LoVo (cell line): ENCODE measurements at places on chromosomes 4 and X.
A peak's percentile ranks its signal among the peaks of the same experiment; 100 is the strongest.

DNA sequence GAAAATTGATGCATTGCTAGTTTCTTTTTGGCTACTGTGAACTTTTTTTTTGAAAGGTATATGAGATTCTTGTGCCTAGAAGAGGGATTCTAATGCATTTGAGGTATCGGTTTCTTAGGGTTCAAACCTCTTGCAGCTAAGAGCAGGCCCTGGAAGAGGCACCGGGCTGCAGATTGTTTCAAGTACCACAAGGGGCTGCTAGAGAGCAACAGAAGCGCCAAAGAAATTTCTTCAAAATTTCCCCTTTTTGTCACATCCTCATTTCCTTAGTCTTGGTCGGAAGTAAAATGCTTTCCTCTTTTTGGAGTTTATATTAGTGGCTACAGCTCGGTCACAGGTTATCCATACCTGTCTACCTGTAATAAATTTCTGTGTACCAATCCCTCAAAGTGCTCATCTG, 89.8 kb downstream of the PDGFRA start:
- DNase-seq: peak; percentile 32

DNA sequence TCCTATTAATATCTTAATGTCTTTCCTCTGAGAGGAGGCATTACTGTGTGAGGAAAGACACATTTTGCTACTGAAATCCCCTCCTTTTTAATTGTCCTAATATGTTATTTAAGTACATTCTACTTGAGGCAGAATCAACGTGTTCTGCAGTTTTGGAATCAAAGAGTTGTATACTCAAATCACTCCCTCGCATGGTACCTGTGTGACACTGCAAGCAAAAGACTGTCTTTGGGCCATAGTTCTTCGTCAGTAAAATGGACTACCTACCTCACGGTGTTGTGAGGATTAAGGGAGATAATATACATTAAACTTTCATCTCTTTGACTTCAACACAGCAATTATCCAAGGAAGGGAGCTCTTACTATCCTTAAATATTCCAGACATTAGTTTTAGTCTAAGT, 61.5 kb downstream of the TIGD2 start:
- no peak for DNase-seq

GRCh38 chr4:1096841-1097240, 16.5 kb downstream of the RNF212 start:
- no peak for DNase-seq

- no peak for DNase-seq
These were observed 593.8 kb upstream of the DIPK2B start for GRCh38 chrX:45794323-45794994.

DNA sequence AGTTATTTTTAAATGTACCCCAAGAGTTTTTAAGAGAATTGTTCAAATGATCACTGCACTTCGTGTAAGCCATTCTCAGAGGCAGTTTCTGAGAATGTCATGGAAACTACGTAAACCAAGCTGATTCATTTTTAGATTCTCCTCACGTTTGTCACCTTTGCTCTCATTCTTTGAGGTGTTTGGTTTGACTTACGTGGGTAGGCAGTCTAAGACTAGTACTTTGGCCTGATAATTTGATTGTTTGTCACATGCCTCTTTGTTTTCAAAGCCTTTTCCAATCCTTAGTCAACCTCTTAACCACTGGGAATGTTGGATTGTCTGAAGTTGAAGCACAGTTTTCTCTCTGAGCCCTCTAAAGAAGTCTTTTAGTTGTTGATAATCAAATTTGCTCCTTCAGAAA, 10.5 kb downstream of the SEPTIN11 start:
- no peak for DNase-seq

DNA sequence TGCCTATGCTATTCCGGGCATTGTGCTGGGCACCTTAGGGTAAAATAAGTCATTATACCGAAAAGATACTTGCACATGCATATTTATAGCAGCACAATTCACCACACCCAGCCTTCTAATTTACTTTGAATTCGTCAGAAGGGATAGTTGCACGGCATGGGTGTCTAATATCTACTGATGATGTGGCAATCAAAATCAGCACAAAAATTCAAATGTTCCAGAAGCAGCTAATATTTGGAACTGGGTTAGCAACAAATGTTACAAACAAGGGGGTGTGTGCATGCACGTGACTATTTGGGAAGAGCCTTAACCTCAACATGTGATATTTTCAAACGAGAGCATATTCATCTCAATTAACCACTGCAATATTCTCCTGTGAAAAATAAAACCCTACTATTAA, 79.7 kb upstream of the PRSS48 start:
- no peak for DNase-seq

- DNase-seq: peak; percentile 23
These were observed at the start of gene ODAPH for GRCh38 chr4:75555294-75556164. Gene ODAPH, plus strand, starts transcription at chr4:75556066. Its CDS starts 17 bp downstream, at chr4:75556083.

- no peak for DNase-seq
These were observed 568 bp upstream of the CASP6 start for GRCh38 chr4:109703664-109704361.

- no peak for DNase-seq
These were observed 75.7 kb downstream of the ANXA3 start for GRCh38 chr4:78627046-78627965.

- DNase-seq: peak; percentile 16
These were observed 105.9 kb downstream of the CT47B1 start for GRCh38 chrX:120769576-120770341.

GRCh38 chrX:281166-281999, at the start of gene PLCXD1:
Gene PLCXD1, plus strand, starts transcription at chrX:281381. Its CDS starts 2,807 bp downstream, at chrX:284188.
- DNase-seq: no peak

- no peak for DNase-seq
These were observed 10.5 kb downstream of the ARL13A start for GRCh38 chrX:100979881-100980607.

GRCh38 chr4:143512978-143513313, 556 bp upstream of the SMARCA5 start:
- DNase-seq: no peak

GRCh38 chr4:15151033-15151432, 148.8 kb downstream of the CPEB2 start:
- DNase-seq: no peak

DNA sequence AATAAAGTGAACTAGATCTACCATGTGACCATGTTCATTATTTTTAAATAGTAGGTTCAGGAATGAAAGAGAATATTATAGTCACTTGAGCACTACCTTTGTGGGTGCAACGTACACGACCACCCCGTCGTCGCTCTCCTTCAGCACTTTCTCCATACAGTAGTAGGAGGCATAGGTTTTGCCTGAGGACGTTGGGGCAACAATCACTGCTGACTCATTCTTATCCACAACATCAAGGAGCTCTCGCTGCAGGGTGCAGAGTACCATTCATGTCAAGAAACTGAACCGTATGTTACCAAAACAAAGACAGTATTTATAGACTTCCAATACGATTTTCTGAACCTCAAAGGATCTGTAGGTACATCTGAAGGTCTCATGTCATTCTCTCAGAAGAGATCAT, 44.7 kb downstream of the DDX60 start:
- no peak for DNase-seq

DNA sequence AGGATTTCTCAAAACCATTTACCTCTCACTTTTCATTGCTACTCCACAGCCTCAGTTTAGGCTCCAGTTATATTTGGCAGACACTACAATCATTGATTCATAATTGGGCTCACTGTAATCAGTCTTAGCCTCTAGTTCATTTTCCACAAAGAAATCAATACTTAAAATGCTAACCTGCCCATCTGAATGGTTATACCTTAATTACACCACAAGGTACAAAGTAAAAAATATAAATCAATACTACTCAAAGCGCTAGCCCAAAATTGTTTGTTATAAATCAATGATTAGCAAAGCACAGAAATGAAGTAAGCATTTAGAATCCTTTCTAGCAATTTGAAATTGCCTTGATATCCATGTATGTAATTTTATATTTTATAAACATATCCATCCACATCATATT, 222.6 kb upstream of the NDST3 start:
- no peak for DNase-seq

GRCh38 chrX:140815868-140816267, 106.3 kb downstream of the LINC00632 start:
- no peak for DNase-seq

GRCh38 chr4:166252487-166253402, 379.7 kb downstream of the TLL1 start:
- DNase-seq: peak; percentile 22

DNA sequence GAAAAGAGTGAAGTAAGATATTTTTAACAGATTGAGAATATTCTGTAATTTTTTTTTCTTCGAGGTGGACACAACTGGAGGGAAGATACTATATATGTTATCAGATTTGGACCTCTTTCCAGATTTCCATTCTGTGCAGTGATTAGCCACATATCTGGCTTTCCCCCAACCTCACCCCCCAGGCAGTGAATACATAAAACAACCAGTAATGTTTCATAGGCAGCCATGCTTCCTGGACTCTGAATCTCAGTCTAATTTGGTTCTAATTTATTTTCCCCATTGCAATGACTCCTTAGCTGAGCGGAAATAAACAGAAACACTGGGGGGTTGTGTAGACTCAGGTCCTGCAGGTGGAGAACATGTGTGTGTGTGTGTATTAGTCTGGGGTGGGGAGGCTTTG, 226.5 kb downstream of the FBXW7 start:
- DNase-seq: no peak

DNA sequence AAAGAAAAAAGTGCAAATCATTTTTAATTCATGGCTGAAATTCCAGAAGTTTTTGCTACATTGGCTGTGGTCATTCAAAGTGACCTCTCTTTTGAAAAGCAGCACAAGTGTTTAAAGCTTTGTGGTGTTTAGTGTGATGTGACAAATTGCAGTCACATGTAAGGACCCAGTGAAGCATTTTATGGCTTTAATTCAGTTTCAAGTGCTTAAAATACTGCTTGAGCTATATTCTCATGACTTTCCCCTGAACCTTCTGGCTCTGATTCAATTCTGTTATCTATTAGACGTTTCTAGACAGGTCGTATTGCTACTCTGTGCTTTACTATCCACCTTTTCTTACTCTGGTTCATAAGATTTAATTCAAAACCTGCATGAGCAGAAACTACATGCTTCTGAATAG, 105.8 kb downstream of the FAT4 start:
- no peak for DNase-seq

GRCh38 chrX:133796282-133796681, 189.1 kb downstream of the GPC3 start:
- no peak for DNase-seq

- no peak for DNase-seq
These were observed 121.0 kb downstream of the ARHGAP24 start for GRCh38 chr4:85595796-85596559.

DNA sequence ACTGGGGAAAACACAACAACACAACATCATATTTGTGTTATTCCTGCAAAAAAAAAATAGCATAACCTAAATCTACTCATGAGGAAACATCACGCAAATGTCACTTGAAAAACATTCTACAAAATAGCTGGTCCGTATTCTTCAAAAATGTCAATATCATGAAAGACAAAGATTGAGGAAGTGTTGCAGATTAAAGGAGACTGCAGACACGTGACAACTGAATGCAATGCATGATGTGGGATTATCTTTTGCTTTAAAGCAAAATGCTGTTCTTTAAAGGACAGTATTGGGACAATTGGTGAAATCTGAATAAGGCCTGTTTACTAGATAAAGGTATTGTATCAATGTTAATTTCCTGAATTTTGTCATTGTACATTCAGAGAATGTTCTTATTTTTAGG, 157.7 kb downstream of the SMIM20 start:
- DNase-seq: no peak

DNA sequence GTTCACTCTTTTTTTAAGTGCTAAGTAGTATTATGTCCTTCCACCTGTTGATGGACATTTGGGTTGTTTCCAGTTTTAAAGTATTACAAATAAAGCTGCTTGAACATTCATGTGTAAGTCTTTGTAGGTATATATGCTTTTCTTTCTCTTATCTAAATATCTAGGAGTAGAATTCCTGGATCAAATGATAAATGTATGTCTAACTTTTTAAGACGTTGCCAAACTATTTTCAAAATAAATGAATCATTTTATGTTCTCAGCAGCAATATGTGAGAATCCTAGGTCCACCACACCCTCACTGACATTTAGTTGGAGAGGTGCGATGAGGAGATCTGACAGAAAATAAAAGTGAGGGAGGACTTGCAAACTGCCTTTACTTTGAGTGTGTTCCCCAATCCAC, 291.7 kb upstream of the UGT8 start:
- no peak for DNase-seq

DNA sequence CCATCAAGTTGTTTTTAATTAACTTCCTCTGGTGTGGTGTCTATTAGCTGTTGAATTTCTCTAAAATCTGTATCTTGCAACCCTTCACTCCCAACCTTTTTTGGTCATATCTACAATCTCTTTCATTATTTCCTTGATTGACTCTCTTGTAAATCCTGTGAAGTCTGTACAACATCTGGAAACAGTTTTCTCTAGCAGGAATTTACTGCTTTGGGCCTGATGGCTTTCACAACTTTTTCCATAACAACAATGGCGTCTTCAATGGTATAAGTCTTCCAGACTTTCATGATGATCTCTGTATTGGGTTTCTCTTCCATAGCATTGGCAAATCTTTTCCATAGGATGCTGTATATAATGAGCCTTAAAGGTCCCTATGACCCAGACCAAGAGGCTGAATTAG, 49.0 kb downstream of the TBC1D19 start:
- DNase-seq: no peak

DNA sequence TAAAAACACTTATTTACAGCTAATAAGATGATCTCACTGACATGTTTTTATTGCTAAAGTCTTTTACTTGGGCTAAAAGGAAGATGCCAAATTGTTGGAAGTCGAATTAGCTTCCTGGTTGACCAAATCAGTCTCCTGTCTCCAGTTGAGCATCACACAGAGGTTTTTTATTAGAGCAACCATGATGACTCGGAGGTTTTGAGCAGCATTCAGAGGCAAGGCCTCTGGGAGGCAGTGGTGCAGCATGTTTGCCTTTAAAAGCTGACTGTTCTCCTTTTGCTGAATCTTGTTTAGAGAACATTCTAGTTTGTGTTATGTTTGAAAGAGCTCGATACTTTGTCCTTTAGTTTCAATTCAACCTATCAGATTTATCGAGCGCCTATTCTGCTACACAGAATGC, 2.1 kb downstream of the UCHL1 start:
- DNase-seq: peak; percentile 43

- no peak for DNase-seq
These were observed 19.0 kb upstream of the PDE5A start for GRCh38 chr4:119647558-119647957.

DNA sequence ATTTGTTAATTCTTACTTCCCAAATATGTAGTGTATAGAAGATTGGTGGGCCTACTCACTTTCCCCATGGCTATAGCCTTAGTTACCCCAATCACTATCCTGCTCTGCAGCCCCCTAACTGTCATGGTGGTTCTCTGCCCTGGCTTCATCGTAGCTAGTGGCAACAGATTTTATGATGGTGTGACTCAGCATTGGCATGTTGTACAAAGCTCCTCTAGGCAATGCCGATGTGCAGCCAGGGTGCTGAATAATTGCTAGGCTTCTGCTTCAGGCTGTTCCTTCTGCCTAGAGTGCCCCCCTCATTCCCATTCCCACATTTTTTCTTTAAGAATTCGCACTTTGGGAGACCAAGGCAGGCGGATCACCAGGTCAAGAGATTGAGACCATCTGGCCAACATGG, 35.2 kb downstream of the AFF2 start:
- no peak for DNase-seq
